NCI-H1105 (cell line): ENCODE measurements at places on chromosomes 5 and 9.

DNA sequence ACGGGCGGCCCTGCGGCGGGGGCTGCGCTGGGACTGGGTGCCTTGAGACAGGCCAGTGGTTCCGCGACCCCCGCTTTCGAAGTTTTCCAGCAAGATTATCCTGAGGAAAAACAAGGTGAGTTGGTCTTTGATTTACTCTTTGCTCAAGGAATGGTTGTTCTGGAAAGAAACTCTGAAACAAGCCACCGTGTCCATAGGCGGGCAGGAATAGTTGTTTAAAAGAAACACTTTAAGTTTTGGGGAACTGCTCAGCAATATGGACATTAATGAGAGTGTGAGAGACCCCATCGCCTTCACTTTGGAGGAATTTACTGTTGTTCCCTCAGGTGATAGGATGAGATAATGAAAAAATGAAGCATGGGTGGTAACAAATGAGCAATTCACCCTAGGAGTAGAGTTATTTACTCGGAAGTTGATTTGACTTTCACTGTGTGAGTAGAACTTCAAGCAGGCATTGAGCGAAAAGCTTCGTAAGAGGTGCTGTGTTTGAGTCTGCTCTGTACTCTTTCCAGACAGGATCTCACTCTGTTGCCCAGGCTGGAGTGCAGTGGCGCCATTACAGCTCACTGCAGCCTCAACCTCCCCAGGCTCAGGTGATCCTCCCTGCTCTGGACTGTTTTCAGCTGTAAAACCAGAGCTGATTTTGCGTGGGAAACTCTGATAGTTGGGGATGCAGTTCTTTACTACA is 1.1 kb downstream of the DMRTA1 start:
- DNase-seq, result no peak

DNA sequence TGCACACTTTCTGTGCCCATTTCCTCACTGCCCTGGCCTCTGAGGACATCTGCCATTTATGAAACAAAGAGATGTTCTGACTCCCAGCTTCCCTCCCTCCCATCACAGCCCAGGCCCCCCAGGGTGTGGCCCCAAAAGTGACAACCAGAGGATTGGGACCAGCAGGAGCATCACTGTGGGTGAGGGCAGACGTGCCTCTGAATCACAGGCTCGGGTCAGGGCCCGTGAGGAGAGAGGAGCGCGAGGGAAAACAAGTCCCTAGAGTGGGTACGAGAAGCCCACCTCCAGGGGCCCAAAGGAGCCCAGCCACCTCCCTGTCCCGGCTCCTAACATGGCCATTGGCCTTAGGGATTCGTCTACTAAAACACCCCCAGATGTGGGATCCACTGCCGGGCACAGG is 138.0 kb upstream of the FSTL4 start:
- no peak for DNase-seq

DNA sequence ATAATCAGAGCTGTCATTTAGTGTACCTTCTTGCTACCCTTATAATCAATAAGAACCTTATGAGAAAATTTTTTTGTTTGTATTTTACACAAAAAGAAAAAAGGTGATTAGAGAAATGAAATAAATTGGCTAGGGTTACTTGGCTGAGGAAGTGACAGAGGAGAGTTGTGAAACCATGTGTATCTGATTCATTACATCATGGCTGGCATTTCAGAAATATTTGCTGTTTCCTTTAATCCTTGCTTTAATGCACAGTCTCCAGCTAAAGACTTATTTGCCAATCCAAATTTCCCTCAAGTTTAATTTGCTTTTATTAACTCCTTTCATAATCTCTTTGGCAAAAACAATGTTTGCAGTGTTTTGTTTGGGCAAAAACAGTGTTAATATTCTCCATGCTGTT is 543.1 kb downstream of the KIF4B start:
- no peak for DNase-seq

GRCh38 chr5:125109293-125109692 is 362.9 kb upstream of the ZNF608 start:
- DNase-seq, result peak; percentile 2

GRCh38 chr5:147578228-147579024 is 68.6 kb upstream of the DPYSL3 start:
- DNase-seq, result peak; percentile 1

DNA sequence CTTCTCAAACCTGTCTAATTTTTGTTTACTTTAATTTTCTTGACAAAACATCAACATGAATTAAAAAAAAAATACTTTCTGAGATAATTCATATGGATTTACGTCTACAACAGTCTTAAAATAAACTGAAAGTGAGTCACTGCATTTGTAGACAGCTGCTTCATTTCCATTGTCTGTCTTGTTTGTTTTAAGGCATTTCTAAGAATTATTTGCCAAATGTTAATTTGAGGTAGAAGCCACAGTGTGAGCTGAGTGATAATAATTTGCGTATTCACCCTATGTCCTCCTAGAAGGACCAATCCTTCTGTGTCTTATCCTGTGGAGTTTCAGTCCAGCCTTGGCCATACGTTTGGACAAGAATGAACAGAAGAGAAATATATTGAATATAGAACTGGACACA is 174.5 kb downstream of the CFAP90 start:
- DNase-seq, result no peak

GRCh38 chr9:78044886-78045285 is 13.3 kb upstream of the GNAQ start:
- no peak for DNase-seq

DNA sequence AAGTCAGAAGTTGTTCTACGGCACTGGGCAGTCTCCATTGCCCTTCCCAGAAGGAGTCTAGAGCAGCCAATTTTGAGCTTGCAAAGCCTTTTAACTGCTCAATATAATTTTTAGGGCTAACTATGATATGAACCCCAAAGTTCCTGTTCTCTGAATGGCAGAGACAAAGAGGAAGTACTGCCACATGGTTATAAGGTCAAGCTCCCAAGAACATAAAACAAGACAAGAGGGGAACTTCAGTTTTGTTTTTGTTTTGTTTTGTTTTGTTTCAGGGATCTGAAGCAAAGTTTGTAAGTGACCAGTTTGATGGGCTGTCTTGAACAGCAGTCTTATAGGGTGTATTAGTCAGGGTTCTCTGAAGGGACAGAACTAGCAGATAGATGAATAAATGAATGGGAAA is 11.9 kb upstream of the SMC2 start:
- DNase-seq, result no peak

DNA sequence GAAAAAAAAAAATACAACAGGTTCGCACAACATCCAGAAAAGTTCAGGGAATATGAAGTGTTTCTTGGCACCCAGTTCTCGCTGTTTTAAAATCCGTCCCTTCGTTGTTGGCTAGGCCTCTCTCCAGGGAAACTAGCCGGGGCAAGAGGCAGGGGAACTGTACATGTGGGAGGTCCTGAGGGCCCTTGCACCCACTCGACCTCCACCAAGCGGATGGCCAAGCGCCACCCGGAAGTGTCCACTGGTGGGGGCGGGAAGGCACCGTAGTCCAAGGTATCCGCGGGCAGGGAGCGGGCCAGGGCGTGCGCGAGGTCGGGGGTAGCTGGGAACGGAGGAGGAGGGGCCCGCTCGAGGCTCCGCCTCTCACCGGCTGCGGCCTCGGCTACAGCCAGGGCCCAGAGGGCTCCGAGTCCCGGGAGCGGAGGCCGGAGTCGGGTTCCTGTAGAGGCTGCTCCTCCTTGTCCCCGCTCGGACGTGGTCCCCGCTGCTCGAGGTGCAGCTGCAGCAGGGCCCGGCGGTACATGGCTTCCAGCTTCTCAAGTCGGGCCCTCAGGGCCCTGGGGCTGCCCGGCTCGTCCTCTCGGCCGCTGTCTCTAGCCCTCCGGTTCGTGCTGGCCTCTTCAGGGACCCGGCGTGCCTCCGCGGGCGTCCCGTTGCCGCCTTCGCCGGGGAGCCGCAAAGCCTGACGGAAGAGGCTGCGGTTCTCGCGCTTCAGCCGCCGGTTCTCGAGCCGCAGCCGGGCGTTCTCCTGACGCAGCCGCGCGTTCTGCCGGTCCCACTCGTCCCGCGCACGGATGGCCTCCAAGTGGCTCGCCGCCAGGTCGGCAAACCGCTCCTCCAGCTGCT is 720 bp downstream of the TUSC1 start:
- DNase-seq, result no peak

- no peak for DNase-seq
Measured at GRCh38 chr5:127572930-127573329, 55.5 kb downstream of the PRRC1 start.

- DNase-seq, result no peak
Measured at GRCh38 chr5:64853777-64854176, 85.0 kb downstream of the CWC27 start.

DNA sequence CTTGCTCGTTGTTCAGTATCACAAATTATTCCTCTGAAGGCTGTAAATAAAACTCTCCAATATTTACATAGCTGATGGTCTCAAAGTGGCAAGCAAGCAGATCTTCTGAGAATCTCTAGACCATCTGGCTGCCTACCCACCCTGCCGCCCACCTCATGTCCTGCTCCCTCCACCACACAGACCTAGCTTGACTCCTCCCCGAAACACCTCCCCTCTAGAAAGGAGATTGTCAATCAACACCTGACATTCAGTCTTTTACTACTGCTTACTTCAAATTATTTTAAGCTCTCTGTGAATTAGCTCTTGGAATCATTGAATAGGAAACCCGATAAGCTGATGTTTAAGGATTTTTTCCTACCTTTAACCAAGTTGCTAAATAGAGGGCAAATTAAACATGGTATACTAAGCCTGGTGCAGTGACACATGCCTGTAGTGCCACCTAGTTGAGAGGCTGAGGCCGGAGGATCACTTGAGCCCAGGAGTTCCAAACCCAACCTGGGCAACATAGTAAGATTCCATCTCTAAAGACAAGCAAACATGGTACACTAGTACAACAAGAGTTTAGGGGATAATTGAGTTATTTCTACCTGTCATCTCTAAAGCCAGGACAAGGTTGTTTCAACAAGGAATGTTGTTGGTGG is 10.9 kb upstream of the SOWAHA start:
- DNase-seq, result no peak

- no peak for DNase-seq
Measured at GRCh38 chr9:16139774-16140173, 586.9 kb downstream of the CCDC171 start.

GRCh38 chr5:62457071-62457470 is 44.5 kb downstream of the IPO11 start:
- DNase-seq, result no peak

GRCh38 chr9:109276469-109277440 is 44.1 kb downstream of the EPB41L4B start:
- no peak for DNase-seq

DNA sequence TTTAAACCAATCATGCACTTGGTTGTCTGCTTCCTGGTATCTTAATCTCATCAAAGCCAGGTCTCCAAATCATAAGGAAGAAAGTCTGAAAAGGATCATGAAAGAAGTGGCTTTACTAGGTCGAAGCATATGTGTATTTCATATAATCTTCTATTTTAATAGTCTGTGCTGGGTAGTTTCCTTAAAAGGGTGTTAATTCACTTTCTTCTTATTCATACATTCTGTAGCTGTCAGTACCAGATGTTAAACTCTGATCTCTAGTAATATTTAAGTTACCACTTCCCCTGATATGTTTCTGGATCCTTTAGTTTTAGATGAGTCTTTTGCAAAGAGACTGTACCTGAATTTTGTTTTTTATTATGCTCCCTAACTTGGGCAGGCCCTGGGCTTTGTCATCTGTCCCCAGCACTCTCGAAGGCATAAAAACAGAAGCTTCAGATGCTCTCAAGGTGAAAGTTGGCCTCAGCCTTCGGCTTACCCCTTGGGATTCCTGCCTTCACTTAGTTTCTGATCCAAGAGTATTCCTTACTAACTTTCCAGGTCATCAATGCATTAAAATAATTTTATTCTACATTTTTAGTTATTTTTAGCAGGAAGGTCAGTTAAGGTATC is 15.0 kb upstream of the LNPEP start:
- no peak for DNase-seq

- DNase-seq, result no peak
Measured at GRCh38 chr5:180291234-180291940, 496 bp downstream of the MAPK9 start.

DNA sequence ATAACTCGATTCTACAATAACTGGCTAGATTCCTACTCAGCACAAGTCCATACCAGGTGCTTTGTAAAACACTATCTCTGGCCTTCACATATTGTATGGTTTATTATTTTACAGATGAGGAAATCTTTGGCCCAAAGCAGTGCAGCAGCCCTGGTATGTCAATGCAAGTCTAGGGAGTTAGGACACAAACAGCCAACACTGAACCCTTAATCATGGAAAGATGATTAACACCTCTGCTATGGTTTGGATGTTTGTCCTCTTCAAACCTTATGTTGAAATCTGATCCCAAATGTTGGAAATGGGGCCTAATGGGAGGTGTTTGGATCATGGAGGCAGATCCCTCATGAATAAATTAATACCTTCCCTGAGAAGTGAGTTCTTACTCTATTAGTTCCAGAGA is 76.6 kb downstream of the MAPKAP1 start:
- DNase-seq, result no peak

DNA sequence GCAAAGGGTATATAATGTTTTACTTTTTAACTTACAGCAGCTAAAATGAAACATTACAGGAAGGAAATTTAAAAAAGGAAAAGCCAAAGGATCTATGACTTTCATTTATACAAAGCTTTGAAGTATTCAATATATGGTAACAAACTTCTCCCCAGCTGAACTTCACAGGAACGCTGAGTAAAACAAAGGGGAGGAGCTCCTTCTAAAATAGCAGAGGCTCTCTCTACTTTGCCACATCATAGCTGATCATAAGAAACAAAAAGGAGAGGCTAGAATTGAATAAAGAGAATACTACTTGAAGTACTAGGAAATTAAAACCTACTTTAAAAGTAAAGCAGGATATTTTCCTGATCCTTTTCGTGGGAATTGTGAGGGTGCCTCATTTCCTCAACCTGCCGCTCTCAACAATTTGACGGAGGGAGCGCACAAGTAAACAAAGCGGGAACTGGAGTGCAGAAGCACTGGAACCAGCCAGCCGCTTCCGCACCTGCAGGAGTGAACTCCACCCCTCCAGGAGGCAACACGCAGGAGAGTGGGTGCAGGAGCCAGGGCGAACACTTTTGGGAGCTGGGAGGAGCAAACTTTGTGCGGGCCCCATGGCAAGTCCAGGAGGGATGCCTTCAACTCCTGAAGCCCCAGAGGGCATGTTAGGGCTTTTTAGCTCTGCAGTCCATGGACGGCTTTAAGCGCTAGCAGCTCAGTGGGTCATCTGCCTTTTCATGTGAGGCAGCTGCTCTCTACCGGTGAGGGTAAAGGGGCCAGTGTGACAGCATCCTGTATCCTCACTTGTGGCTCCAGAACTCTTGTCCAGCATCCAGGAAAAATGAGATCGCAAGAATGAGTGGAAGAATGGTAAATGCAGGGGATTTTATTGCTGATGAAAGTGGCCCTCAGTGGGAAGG is 757.4 kb downstream of the PTPRD start:
- no peak for DNase-seq

DNA sequence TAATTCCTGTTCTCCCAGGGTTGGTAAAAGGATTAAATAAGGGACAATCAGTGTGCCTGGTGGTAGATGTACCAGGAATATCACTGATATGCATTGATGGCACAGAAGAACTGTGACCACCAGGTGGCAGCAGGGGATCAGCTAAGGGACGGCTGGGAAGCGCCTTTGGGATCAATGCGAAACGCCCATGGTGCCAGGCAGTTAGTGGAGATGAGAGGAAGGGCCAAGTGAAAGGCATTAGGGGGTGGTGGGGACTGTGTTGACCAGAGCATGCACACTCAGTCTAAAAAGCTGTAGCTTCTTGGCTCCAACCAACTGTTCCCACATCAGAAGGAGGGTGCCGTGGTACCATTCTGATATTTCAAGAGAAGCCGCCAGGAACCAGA is 55.6 kb downstream of the ARHGEF37 start:
- DNase-seq, result peak; percentile 9
